ENCODE measurements at places on chromosomes 12 and 14.
A peak's percentile ranks its signal among the peaks of the same experiment; 100 is the strongest.

GRCh38 chr14:49303946-49304516 is 282.1 kb downstream of the RPS29 start:
- no peak for DNase-seq

GRCh38 chr12:93519859-93520258 is 52.5 kb downstream of the MRPL42 start:
- DNase-seq: no peak

- no peak for DNase-seq
Measured at GRCh38 chr12:2640281-2640680, 154.5 kb upstream of the FKBP4 start.

DNA sequence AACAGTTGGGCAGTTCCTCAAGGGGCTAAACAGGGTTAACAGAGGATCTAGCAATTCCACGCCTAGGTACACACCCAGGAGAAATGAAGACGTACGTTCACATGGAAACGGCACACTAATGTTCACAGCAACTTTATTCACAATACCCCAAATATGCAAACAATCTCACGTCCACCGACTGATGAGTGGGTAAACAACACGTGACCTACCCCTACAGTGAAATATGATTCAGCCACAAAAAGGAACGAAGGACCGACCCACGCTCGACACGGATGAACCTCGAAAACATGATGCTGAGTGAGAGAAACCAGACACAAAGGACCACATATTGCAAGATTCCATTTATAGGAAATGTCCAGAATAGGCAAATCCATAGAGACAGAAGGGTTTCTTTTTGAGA is 112.7 kb downstream of the NCOR2 start:
- peak; percentile 35 for DNase-seq

DNA sequence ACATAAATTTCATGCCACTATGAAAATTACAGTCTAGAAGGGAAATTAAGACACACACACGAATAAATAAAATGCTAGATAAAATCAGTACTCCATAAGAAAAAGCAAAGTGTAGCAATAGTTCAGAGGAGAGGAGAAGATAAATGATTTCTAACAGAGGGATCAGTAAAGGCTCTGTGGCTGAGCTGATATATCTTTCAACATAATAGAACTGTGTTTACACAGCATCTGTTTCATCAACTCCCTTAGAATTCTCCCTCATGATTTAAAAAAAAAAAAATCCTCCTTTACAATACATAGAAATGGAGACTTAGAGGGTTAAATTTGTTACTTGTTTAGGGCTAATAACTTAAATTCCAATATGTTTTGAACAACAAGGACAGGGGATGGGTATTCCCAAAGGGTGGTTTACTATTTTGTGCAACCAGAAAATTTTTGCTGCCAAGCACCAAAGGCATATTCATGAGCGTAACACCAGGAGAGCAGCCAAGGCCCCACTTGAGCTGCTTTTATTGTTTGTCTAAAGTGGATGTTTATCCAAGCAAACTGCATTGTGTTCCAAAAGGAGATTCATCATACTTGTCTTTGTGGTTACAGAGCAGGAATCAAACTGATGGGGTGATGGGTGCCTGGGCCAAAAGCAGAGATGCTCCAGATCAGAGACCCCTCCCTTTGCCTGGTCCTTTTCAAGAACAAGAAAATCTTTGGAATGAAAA is 162.7 kb downstream of the BMP4 start:
- no peak for DNase-seq

DNA sequence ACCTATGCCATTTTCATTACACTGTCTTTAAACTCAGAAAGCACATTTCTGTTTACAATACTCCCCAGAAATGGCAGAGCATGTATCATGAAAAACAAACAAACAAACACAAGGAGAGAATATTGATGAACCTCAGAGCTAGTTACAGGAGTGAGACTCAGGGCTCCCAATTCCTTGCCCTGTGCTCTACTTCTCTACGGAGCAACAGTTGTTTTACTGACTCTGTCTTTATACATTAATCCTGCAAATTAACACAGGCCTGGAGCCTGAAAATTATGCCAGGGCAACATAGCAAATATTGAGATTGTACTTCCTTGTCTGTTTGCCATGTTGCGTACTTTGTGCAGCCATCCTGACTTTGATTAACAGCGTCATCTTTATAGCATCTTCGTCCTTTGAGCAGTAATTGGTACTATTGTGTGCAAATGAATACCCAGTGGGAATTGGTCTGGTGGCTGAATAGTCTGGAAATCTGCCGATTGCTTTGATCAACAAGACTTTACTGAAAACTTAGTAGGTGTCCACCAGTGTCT is 15.2 kb upstream of the AKAP6 start:
- DNase-seq: no peak

DNA sequence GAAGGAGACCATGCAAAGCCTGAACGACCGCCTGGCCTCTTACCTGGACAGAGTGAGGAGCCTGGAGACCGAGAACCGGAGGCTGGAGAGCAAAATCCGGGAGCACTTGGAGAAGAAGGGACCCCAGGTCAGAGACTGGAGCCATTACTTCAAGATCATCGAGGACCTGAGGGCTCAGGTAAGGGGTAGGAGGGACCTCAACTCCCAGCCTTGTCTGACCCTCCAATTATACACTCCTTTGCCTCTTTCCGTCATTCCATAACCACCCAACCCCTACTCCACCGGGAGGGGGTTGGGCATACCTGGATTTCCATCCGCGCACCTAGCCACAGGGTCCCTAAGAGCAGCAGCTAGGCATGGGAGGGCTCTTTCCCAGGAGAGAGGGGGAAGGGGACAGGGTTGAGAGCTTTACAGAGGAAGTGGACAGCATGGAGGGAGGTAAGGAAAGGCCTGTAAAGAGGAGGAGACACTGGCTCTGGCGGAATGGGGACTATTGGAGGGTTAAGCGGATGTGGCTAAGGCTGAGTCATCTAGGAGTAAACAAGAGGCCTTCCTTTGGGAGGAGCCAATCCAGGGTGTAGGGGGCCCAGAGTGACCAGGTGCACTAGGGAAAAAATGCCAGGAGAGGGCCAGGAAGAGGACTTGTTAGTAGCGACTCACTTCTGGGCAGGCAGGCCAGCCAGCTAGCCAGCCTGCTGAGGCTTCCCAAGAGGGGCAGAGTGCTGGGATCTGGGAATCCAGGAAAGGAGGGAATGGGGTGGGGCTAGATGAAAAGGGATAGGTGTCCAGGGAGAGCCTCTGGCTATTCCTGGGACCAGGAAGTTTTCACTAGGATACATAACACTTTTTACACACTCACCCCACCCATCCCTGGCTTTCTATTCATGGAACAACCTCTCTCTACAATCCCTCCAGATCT is 754 bp downstream of the KRT18 start:
- DNase-seq: no peak

GRCh38 chr14:49593016-49593415 is 5.7 kb upstream of the LRR1 start:
- peak; percentile 22 for DNase-seq

GRCh38 chr12:65263777-65264176 is 14.7 kb upstream of the MSRB3 start:
- DNase-seq: no peak

GRCh38 chr14:77573964-77574363 is 42.5 kb downstream of the SPTLC2 start:
- DNase-seq: no peak

DNA sequence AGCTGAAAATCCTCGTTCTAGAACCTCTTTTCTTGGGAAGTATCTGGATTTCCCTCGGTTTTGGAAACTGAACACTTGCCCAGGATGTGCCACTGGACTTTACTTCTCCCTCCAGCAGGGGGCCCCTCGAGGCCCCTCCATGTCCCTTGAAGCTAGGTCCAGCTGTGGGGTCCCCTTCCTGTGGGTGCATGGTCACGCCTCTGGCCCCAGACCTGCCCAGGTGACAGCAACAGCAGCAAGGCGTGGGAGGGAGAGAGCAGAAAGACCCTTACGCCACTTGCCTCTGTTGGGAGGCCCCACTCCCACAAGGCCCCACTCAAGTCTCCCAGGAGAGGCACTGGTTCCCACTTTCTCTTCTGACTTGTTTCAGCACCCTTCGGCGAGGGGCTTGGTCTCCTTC is 3.1 kb downstream of the SLC25A29 start:
- DNase-seq: no peak

GRCh38 chr12:7989827-7990491 is 42.6 kb upstream of the FOXJ2 start:
- DNase-seq: no peak

- no peak for DNase-seq
Measured at GRCh38 chr12:104181313-104181712, 34.3 kb upstream of the TXNRD1 start.

DNA sequence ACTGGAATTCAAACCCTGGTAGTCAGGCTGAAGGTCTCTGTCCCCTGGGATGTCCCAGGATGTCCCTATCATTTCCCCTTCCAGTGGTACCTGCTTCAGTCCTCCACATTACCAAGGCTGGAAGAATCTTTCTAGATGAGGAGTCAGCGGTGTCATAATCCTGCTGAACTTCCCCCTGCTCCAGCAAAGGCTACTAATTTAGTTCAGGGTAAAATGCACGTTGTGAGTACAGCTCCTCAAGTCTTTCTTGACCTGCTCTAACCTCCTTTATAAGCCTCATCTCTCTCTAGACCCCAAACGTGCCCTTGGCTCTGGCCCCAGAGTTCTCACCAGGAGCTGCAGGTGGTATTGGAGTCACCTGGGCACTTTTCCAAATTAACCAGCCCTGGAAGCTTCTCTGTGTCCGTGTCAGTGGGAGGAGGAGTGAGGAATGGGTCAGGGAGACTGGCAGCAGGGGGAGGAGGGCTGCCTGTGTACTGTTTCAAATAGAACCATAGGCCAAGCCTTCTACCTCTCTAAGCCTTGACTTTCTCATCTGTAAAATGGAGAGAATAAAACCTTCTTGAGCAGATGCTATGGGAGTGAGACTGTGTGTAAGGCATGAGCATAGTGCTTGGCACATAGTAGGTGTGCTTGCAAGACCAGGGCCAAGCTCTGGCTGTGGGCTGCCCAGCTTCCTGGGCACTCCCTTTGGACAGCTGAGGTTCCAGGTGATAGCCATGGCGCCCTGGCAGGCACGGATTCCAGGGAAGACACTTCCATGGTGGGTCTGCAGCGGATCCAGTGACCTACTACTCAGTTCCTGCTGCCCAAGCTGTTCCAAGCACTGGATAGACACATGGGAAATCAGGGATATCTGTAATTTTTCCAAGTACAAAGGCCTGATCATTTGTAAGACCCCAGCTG is 24.5 kb downstream of the ASB2 start:
- DNase-seq: no peak

GRCh38 chr14:42407153-42407552 is 800.5 kb downstream of the LRFN5 start:
- no peak for DNase-seq

DNA sequence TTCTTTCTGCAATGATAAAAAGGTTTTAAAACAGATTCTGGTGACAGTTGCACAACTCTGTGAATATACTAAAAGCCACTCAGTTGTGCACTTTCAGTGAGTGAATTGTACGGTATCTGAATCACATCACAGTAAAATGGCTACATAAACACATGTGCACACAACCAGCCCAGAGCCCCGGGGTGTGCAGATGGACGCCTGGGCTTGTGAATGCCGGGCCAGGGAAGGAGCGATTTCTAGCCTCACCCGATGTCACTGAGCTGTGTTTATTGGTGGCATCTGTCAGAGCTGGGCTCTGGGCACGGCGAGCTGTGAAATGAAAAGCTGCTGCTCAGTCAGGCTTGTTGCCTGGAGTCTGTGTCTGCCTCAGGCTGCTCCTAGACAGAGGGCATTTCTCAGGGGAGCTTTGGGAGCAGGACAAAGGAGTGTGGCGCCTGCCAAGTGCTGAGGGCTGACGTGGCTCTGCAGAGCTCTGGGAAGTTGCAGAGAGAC is 25.9 kb downstream of the RHOF start:
- no peak for DNase-seq

DNA sequence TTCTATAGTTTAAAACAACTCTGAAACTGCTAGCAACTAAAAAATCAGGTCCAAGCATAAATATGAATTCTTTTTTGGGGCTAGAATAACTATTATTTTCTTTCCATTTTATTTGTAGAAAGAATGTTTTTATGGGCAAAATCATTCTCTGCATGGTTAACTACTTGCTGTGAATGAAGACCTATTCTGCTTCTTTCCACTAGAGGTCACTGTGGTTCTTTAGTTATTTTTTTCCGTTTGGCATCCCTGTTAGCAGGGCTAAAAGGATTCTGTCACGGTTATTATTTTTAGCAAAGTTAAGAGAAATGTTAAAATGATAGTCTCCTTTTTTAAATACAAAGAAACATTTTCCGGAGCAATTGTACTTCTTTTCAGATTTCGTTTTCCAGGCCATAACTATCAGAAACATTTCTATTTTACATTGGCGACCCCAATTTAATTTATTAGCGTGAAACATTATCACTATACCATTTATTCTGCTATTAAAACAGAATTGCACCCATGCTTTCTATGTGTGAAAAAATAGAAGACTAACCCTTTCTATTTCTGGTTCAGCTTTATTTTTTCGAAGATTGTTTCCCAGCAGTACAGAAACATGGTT is 404.8 kb downstream of the ATP23 start:
- DNase-seq: peak; percentile 23

GRCh38 chr12:111396726-111397445 is 8.8 kb upstream of the SH2B3 start:
- peak; percentile 87 for DNase-seq

DNA sequence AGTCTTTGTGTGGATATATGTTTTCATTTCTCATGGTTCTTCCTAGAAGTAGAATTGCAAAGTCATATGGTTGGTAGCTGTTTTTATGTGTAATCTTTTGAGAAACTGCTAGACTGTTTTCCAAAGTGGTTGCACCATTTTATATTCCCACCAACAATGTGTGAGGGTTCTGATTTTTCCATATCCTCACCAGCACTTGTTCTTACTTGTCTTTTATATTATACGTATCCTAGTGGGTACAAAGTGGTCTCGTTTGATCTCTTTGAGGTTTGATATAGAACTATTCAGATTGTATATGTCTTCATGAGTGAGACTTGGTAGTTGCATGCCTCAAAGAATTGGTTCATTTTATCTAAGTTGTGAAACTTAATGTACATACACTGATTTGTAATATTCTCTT is 91.3 kb downstream of the BEGAIN start:
- DNase-seq: no peak

DNA sequence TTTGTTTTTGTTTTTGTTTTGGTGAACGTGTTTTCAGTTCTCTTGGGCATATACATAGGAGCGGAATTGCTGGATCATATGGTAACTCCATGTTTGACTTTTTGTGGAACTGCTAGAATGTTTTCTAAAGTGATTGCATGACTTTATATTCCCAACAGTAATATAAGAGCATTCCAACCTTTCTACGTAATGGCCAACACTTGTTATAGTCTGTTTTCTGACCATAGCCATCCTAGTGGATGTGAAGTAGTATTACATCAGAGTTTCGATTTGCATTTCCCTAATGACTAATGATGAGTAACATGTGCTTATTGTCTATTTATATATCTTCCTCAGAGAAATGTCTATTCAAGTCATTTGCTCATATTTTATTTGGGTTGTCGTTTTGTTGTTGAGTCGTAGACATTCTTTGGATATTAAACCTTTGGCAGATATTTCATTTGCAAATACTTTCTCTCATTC is 268.7 kb downstream of the AEBP2 start:
- DNase-seq: no peak
